ENCODE measurements at places on chromosomes 6 and 20. TPM values are rescaled to one million over a fixed set of nuclear protein-coding genes. Genes with fewer than 3 reads are reported as not detected.

OVOL2 gene
- not detected for total RNA-seq

BMP7 gene
- not detected for total RNA-seq

GRCh38 chr20:11011653-11012052, 337.9 kb upstream of the JAG1 start:
- no peak for DNase-seq

- no peak for DNase-seq
Measured at GRCh38 chr20:62485062-62485700, 9.4 kb upstream of the GATA5 start.

NDUFAF4 gene
- total RNA-seq, result 41.4 TPM

DNA sequence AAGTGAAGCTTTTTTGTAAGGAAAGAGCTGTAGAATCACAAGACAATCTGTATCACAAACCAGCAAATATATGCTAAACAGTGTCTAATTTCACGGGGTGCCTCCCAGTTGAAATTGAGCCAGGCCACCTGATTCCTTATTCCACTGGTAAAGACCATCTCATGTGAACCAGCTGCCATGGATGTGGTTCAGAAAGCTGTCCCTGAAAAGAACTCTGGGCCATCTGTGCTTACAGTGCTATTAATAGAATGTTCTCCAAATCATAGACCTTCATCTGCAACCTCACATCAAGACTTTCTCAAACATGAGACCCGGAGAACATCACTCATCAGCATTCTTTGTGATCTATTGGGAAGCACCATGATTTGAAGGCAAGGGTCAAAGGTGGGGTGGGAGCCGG, 89.7 kb downstream of the FBXO5 start:
- no peak for DNase-seq

TREM2 gene
- total RNA-seq, result not detected

DNA sequence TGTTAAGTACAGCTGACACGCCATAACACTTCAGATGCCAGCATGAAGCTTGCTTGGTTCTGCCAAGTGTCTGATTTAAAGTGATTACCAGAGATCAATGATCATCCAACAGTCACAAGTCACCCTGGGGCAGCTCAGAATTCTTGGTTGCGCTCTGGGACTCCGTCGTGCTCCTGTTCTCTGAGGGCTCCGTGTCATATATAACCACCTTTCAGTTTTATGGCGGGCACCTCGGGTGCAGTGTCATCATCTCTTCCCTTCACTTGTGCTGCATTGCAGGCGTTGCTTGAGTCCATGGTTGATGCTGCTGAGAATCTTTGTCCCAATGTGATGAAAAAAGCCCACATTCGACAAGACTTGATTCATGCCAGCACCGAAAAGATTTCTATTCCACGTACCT, 101.4 kb upstream of the SCGN start:
- no peak for DNase-seq

DNA sequence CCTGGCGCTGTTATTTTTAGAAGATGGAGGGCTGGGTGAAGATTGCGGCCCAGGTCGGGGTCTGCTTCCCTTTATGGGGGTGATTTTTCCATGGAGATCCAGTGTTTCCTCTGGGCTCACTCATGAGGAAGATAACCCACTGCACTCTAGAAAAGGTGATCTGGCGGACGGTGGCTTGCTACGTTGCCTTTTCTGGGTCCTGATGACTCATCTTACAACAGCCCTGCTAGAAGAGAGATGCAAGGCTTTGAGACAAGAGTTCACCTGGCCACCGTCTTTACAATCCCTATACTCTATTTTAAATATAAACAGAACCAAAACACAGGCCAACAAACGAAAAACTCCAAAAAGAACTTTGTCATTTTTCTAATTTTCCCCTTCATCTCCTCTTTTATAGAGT, 182.1 kb upstream of the EXOC2 start:
- DNase-seq, result no peak

Measured in SJSA1 (cell line).